ENCODE measurements at places on chromosomes 6 and 20. TPM values are rescaled to one million over a fixed set of nuclear protein-coding genes. Genes with fewer than 3 reads are reported as not detected.

- no peak for DNase-seq
- H3K4me1 ChIP-seq: no peaks in the 10 kb centered on the region
- no peaks in the 10 kb centered on the region for H3K27me3 ChIP-seq
These were observed 93.3 kb downstream of the SMOC2 start for GRCh38 chr6:168534265-168534664.

- no peaks in the 10 kb centered on the region for H3K27me3 ChIP-seq
- no peak for DNase-seq
- H3K36me3 ChIP-seq: no peaks in the 10 kb centered on the region
- H3K4me1 ChIP-seq: 0 out of 2 replicates have a peak, but pooled peaks cover 5% of the 10 kb centered on the region
- H3K27ac ChIP-seq: no peak overlapping the region
- H3K4me3 ChIP-seq: no peak overlapping the region
These were observed 182.5 kb downstream of the GMPR start for GRCh38 chr6:16420715-16421461.

- H3K4me1 ChIP-seq: no peaks in the 10 kb centered on the region
- DNase-seq: no peak
- H3K27me3 ChIP-seq: no peaks in the 10 kb centered on the region
- H3K4me3 ChIP-seq: no peak overlapping the region
These were observed 96.0 kb downstream of the INSM1 start for GRCh38 chr20:20463933-20464374.

DNA sequence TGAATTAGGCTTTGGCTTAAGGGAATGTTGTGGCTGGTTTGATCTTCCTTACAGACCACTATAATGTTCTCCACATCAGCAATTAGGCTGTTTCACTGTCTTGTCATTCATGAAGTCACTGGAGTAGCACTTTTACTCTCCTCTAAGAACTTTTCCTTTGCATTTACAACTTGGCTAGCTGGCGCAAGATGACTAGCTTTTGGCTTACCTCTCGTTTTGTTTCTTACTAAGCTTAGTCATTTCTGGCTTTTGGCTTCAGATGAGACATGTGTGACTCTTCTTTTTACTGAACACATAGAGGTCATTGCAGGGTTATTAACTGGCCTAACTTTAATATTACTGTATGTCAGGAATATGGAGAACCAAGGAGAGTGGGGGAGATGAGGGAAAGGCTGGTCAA is 143.2 kb downstream of the PTCHD4 start:
- H3K27me3 ChIP-seq: no peaks in the 10 kb centered on the region
- no peak overlapping the region for H3K4me3 ChIP-seq
- H3K4me1 ChIP-seq: no peaks in the 10 kb centered on the region
- no peaks in the 10 kb centered on the region for H3K36me3 ChIP-seq
- no peak for DNase-seq

DNA sequence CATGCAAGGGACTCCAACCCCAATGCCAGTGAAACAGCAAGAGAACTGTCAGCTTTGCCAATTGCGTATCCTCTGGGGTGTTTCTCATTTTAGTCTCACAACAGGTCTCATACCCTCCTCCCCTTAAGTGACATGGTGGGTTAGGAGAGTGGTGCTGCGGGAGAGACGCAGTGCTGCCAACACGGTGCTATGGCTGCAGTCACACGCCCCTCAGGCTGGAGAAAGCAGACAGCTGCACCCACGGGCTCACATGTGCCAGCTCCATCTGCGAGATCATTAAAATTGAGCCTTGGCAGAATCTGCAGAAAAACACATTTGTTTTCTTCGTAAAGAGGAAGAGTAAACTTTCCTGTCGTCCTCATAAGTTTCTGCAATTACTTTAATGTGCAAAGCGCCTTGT is 114.7 kb downstream of the ANKRD60 start:
- no peak overlapping the region for H3K4me3 ChIP-seq
- H3K4me1 ChIP-seq: peaks cover 25% of the 10 kb centered on the region
- DNase-seq: peak; percentile 26
- H3K36me3 ChIP-seq: no peaks in the 10 kb centered on the region

GRCh38 chr6:163427498-163428254 is 13.2 kb downstream of the QKI start:
- peaks cover 16% of the 10 kb centered on the region for H3K4me1 ChIP-seq
- H3K4me3 ChIP-seq: no peak overlapping the region
- no peak for DNase-seq

GRCh38 chr6:137496909-137497720 is 2.9 kb upstream of the OLIG3 start:
- H3K27ac ChIP-seq: no peak overlapping the region
- no peaks in the 10 kb centered on the region for H3K36me3 ChIP-seq
- H3K4me3 ChIP-seq: peak overlapping the region; percentile 38
- no peaks in the 10 kb centered on the region for H3K4me1 ChIP-seq
- DNase-seq: no peak

DNA sequence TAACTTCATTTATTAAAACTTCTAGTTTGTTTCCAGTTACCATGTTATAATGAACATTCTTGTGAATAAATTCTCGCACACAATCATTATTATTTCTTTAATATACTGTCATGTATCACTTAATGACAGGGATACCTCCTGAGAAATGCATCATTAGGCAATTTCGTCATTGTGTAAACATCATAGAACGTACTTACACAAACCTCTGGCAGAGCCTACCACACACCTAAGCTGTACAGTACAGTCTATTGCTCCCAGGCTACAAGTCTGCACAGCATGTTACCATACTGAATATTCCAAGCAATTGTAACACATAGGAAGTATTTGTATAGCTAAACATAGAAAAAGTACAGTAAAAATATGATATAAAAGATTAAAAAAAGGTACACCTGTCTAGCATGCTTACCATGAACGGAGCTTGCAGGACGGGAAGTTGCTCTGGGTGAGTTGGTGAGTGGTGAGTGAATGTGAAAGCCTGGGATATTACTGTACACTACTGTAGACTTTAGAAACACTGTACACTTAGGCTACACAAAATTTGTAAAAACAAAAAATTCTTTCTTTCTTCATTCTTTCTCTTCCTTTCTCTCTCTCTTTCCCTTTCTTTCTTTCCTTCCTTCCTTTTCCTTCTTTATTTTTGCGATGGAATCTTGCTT is 268.2 kb upstream of the SOX4 start:
- H3K4me1 ChIP-seq: no peaks in the 10 kb centered on the region
- no peak overlapping the region for H3K4me3 ChIP-seq
- no peaks in the 10 kb centered on the region for H3K36me3 ChIP-seq
- H3K27me3 ChIP-seq: no peaks in the 10 kb centered on the region
- no peak overlapping the region for H3K27ac ChIP-seq

GRCh38 chr6:136920671-136921380 is 1.3 kb upstream of the SLC35D3 start:
- no peaks in the 10 kb centered on the region for H3K36me3 ChIP-seq
- H3K4me3 ChIP-seq: peak overlapping the region; percentile 61
- no peak overlapping the region for H3K27ac ChIP-seq
- peak; percentile 37 for DNase-seq
- H3K27me3 ChIP-seq: no peaks in the 10 kb centered on the region
- H3K4me1 ChIP-seq: no peaks in the 10 kb centered on the region

GRCh38 chr6:163470611-163471010 is 56.1 kb downstream of the QKI start:
- DNase-seq: no peak
- no peaks in the 10 kb centered on the region for H3K27me3 ChIP-seq
- H3K4me3 ChIP-seq: no peak overlapping the region
- H3K36me3 ChIP-seq: no peaks in the 10 kb centered on the region

DNA sequence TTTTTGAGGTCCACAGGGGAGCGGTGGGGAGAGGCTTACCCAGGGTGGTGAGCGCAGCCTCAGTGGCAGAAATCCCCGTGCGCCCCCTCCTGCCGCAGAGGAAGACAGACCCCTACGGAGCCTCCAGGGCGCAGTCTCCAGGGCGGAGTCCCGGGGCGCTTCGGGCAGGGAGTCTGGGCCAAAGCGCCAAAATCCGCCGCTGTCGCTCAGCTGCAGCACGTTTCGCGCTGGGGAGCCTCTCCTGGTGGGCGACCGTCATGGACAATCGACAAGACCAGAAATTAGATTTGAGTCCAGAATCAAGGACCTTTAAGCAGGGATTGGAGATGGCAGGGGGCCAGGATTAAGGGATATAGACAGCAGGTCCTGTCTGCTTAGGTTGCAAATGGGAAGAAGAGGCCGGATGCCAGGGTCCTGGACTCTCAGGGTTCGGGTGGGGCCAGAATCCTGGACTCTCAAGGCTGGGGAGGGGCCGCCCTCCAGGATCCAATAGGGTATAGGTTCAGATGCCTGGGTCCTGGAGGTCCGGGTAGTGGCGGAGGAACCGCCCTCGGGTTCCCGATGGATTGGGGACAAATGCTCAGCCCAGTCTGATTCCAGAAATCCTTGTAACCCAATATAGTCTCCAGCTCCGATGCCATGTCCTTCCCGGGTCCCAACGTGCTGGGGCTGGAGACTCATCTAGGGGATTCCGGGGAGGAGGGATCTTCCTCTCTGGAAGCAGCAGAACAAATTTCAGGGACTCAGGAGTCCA is 7.9 kb upstream of the HLA-E start:
- H3K27me3 ChIP-seq: peaks cover 4% of the 10 kb centered on the region
- peak overlapping the region; percentile 21 for H3K4me3 ChIP-seq
- H3K4me1 ChIP-seq: peaks cover 16% of the 10 kb centered on the region

NFATC2 gene
- total RNA-seq: 20.8 TPM

DNA sequence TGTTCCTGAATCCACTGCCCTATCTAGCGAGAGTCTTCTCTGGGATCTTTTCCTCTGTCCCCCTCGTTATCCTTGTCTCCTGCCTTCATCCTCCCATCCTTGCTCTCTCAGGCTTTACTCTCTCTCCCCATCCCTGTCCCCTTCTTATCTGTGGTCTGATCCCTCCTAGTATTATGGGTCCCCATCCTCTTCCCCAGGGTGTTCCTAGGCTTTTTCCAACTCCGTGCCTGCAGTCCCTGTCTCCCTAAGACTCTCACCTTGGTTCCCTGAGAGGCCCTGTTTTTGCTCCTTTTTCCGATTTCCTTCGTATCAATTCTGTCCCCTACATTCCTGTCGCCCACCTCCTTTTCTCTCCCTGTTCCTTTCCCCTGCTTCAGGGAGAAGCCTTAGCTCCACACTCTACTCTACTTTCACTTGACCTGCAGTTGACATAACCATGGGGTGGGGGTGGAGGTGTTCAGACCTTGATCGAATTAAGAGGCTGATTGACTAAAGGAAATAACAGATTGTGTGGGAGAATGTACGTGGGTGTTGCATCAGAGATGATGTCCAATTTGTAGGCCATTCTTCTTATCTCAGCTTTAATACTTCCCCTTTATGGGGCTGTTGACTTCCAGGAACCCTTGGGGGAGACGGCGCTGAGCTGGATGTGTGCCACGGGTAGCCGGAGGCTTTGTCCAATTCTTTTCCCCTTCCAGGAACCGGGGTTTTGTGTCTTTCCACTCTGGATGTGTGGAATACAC is 905 bp downstream of the PPARD start:
- H3K36me3 ChIP-seq: no peaks in the 10 kb centered on the region
- H3K27ac ChIP-seq: peak overlapping the region; percentile 78
- H3K4me1 ChIP-seq: peaks cover 6% of the 10 kb centered on the region
- H3K4me3 ChIP-seq: peak overlapping the region; percentile 84
- no peak for DNase-seq

LTA gene
- total RNA-seq: not detected

RBL1 gene
- total RNA-seq: 37.0 TPM

DNA sequence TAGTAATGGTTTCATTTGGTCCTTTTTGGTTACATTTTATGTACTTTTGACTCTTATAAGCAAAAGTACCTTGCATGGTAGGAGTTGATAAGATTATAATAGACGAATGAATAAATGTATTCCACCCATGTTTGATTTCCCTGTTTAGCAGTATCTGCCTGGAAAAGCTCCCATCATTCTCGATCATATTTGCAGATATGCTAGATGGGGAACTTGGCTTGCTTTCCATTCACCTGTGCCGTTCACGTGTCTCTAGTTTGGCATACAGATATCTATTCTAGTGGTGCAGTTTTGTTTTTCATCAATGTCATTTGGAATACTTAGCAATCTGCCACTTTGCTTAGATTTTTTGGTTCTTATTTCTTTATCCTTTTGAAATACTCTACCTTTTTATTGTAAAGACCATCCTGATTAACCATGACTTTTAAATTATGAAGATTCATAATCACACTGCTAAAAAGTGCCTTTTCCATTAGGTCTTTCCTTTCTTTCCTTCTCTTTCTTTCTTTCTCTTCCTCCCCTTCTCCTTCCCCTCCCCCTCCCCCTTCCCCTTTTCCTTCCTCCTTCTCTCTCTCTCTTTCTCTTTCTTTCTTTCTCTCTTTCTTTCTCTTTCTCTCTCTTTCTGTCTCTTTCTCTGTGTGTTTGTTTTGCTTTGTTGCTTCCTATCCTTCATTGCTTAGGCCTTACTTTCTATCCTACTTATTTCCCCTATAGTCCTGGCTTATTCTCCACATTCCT is 40.4 kb downstream of the ANKS1A start:
- peak overlapping the region; percentile 7 for H3K27ac ChIP-seq
- H3K4me3 ChIP-seq: no peak overlapping the region
- DNase-seq: no peak
- no peaks in the 10 kb centered on the region for H3K27me3 ChIP-seq

Data from Caco-2 (cell line).